Neural crest cell (in vitro differentiated cells): ENCODE measurements at places on chromosomes 6 and 20.

DNA sequence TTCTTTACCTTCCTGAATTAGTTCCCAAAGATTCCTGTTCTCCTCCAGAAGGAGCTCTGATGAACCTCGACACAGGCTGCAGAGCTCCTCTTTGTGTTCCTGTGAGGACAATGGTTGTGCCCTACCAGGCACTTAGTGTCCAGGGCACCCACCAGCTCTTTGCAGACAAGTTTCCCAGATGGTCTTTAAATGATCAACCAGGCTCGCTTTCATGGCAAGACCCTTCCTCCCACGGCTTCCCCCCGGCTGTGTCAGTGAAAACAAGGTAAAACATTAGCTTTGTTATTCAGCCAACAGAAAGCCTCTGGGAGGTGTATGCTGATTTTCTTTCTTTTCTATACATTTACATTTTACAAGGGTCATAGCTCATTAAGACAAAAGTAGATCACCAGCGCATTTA is 32.3 kb upstream of the CNKSR3 start:
- no peak for DNase-seq

DNA sequence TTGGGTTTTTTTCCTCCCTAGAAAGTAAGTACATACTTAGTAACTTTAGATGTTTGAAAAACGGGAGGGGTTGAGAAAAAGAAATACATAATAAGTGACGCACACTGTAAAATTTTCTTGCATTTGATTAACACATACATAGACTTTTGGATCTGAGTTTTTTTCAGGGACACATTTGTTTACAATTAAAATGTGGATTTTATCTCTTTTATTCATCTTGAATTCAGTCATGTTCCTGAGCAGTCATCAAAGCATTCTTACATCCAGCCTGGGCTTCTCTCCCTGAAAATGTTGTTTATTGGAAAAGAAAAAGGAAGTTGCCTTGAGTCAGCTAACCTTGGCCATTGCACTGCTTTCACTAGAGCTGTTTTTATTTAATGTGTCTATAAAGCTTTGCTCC is 8.7 kb upstream of the RPP40 start:
- no peak for DNase-seq

DNA sequence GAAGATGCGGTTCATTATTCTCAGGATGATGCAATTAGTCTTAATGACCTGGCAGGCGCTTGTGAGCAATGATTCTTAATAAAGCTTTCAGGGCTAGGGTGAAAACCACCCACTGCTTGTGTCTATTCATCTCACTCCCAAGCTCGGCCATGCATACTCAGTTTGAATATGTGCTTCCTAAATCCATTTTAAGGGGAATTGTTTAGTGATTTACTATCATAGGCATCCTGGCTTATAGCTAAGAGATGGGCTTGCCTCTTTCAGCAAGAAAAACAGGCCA is 141.1 kb upstream of the SLC24A3 start:
- DNase-seq = no peak

- no peak for DNase-seq
Measured at GRCh38 chr6:9632026-9632425, 782.8 kb downstream of the TFAP2A start.

DNA sequence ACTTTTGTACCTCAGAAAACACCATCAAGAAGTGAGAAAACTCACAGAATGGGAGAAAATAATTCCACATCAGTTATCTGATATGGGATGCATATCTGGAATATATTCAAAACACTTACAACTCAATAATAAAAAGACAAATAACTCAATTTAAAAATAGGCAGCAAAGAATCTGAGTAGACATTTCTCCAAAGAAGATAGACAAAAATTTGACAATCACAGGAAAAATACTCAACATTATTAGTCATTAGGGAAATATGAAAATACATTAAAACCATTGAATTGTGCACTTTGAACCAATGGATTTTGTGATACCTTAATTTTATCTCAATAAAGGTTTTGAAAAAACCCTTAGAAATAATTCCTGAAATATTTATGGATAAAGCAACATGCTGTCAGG is 36.9 kb upstream of the STMND1 start:
- DNase-seq = no peak

GRCh38 chr6:122494665-122495272 is 23.2 kb upstream of the SERINC1 start:
- DNase-seq = no peak
